ENCODE measurements at places on chromosomes 6 and 20. TPM values are rescaled to one million over a fixed set of nuclear protein-coding genes. Genes with fewer than 3 reads are reported as not detected.

DNA sequence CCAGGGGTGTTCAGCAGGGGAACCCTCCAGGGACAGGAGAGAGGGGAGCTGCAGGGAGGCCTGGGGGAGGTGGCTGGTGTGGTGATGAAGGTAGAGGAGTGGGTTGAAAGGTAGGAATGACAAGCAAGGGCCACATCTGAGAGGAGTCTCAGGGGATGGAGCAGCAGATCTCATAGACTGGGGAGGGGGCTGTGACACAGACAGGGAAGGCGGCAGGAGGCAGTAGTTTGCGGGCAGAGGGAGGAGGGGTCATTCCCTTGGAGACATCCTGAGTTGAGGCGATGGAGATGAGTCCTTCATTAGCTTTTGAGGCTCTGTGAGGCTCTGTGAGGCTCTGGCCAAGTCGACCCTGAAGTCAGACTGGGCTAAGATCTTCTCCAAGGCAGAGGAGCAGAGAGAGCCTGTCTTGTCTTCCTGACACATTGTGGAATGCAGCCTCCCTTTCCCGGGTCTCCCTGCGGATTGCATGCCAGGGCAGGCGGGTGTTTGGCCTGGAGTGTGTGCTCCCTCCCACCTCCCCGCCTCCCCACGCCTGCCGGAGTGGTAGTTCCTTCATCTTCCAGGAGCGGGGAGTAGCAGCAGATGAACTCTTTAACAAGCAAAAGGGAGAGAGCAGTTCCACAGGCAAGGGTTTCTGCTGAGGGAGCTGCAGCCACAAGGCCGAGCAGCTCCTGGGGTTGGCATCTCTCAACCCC lies 34.3 kb upstream of the MLN start:
- H3K4me1 ChIP-seq: no peaks in the 10 kb centered on the region
- no peak overlapping the region for H3K27ac ChIP-seq
- H3K27me3 ChIP-seq: peaks cover 27% of the 10 kb centered on the region
- no peak for DNase-seq
- no peaks in the 10 kb centered on the region for H3K36me3 ChIP-seq
- H3K4me3 ChIP-seq: no peak overlapping the region

DNA sequence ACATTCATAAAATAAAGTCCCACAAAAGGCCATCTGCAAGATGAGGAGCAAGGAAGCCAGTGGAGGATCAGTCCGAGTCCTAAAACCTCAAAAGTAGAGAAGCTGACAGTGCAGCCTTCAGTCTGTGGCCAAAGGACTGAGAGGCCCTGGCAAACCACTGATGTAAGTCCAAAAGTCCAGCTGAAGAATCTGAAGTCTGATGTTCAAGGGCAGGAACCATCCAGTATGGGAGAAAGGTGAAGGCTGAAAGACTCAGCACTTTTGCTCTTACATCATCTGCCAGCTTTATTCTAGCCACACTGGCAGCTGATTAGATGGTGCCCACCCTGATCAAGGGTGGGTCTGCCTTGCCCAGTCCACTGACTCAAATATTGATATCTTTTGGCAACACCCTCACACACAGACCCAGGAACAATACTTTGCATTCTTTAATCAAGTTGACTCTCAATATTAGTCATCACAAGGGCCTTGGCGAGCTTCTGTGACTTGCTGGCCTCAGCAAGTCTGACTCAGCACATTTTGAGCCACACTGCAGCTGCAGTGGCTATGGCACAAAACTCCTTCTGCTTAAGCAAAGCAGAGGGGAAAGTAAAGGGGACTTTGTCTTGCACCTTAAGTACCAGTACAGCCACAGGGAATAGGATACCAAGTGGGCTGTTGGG lies 1370.3 kb upstream of the CITED2 start:
- H3K27me3 ChIP-seq: no peaks in the 10 kb centered on the region
- DNase-seq: no peak
- no peaks in the 10 kb centered on the region for H3K36me3 ChIP-seq
- H3K4me1 ChIP-seq: no peaks in the 10 kb centered on the region
- no peak overlapping the region for H3K4me3 ChIP-seq

DNA sequence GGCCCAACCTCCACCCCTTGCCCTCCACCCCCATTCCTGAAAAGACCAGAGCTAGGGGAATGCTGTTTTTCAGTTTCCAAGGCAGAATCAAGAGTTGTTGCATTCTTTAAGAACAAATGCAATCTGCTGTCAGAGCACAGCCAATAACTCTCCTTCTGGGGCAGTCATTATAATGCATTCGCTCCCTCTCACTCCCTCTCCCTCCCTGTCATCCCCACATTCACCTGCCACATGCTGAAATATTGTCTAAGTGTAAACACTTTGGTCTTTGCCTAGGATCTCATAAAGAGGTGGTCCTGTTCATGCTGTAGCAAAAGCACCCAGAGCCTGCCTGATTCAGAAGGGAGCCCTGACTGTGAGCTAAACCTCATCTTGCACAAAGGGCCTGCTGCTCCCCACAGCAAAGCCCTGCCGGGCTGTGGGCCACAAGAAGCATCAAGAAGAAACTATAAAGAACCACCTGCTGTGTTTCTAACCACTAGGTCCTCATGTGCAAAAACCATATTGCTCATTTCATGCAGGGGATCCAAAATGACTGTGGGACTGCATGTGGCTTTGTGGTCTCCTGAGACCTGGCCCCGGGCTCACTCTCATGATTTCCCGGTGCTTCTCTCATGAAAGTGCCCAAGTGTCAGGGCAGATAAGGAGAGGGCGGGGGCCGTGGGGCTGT lies 85.6 kb downstream of the GPR6 start:
- peaks cover 39% of the 10 kb centered on the region for H3K27me3 ChIP-seq
- no peak overlapping the region for H3K4me3 ChIP-seq
- no peak for DNase-seq
- peaks cover 4% of the 10 kb centered on the region for H3K4me1 ChIP-seq
- no peak overlapping the region for H3K27ac ChIP-seq

MROH8 gene
- 1.5 TPM for total RNA-seq

HLA-DOA gene
- total RNA-seq: 14.0 TPM

Data from T-cell (primary cell).